ENCODE measurements at places on chromosomes 2 and 18.

DNA sequence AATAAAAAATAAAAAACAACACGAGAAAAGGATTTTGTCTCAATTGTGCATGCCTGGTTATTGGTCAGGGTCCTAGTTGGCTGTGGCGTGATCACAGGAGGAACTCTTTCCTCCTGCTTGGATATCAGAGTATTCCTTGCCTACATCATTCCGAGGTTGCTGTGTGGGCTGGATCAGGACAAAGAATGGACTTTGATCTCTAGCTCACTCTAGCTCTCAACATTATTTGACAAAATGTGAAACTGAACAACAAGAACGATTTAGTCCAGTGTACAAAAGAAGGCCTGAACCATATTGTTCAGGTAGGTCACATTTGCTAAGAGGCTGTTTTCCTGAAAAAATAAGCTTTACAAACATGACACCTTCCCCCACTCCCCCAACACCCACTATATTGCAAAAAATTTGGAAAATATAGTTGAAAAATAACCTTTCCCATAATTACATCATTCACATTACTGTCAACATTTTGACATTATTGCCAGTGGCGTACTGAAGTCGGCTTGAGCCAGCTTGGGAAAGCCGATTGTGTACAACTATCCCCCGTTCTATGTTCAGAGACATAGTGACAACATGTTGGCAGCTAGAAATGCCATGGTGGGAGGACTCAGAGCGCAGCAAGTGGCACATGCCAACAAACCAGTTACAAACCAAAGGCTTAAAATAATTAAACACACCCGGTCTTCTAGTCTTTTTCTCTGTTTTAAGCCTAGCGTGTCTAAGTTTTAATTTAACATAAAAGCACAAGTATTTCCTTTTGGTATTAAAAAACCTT lies 179.0 kb downstream of the LPIN1 start:
- no peak for DNase-seq

GRCh38 chr2:134402410-134402809 lies 148.5 kb downstream of the MGAT5 start:
- DNase-seq: peak; percentile 91

- no peak for DNase-seq
Observed at GRCh38 chr2:60867848-60868247, 13.5 kb upstream of the REL start.

DNA sequence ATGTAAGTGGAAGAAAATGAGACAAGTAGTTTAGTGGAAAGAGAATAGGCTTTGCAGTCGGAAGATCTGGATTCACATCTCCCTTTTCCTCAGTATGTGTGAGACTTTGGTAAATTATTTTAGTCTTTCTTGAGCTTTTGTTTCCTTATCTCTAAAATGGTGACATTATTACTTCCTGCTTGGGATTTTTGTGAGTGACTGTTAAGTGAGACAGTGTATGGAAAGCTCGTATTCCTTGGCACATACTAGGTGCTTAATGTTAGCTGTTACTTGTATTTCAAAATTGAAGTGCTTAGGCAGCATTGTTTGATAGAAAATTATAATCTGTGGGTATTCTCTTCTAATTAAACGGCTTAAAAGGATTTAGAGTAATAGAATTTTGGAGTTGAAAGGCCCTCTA lies 2.0 kb downstream of the ZNF638 start:
- DNase-seq: no peak

- peak; percentile 93 for DNase-seq
Observed at GRCh38 chr2:125405816-125406215, 1250.1 kb upstream of the GYPC start.

Data from fibroblast of skin of right quadriceps (primary cell).